ENCODE measurements at places on chromosomes 5 and 9.

DNA sequence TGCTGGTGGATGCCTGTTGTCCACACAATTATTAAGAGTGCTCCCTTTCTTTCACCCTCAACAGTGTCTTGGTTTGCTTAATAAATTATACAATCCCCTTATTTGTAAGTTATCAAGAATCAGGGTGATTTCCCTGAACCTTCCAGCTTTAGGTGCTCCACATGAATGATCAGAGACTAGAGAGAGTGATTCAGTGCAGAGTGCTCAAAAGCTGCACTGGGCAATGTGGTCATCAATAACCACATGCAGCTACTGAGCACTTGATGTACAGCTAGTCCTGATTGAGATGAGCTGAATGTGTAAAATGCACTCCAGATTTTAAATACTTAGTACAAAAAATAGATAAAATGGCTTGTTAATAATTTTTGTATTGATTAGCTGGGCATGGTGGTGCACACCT lies 76.8 kb upstream of the TRIO start:
- DNase-seq, result no peak

DNA sequence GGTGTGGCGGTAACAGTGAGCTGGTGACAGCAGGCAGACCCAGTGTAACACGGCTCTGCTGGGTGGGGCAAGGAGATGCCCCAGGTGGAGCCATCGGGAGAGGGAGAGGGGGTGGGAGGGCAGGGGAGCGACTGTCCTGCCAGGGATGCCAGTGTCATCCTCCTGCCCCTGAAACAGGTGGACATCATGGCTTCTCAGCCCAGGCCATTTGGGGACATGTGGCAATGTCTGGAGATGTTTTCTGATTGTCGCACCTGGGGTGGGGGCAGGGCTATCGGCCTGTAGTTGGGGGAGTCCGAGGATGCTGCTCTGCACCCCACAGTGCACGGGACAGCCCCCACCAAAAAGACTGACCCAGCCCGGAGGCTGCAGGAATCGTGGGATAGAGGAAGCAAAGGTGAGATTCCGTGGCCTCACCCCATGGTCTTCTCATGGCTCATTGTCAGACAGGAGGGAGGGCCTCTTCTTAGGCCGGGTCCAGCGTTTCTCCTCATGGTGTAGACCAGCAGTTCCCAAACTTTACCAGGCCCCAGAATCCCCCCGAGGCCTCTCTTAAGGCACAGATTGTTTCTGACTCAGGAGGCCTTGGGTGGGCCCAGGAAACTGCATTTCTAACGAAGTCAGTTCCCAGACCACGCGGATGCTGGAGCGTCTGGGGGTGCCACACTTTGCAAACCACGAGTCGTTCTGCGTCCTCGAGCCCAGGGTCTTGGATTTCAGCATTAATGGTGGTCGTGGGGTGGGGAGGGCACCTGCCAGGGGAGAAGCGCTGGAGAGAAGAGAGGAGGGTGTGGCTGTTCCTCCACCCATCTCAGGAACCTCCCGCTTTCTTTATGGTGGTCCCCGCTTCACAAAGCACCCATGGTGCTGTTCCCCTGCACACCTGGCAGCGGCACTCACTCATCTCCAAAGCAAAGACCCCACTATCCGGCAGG lies 11.0 kb downstream of the COL5A1 start:
- DNase-seq, result no peak

DNA sequence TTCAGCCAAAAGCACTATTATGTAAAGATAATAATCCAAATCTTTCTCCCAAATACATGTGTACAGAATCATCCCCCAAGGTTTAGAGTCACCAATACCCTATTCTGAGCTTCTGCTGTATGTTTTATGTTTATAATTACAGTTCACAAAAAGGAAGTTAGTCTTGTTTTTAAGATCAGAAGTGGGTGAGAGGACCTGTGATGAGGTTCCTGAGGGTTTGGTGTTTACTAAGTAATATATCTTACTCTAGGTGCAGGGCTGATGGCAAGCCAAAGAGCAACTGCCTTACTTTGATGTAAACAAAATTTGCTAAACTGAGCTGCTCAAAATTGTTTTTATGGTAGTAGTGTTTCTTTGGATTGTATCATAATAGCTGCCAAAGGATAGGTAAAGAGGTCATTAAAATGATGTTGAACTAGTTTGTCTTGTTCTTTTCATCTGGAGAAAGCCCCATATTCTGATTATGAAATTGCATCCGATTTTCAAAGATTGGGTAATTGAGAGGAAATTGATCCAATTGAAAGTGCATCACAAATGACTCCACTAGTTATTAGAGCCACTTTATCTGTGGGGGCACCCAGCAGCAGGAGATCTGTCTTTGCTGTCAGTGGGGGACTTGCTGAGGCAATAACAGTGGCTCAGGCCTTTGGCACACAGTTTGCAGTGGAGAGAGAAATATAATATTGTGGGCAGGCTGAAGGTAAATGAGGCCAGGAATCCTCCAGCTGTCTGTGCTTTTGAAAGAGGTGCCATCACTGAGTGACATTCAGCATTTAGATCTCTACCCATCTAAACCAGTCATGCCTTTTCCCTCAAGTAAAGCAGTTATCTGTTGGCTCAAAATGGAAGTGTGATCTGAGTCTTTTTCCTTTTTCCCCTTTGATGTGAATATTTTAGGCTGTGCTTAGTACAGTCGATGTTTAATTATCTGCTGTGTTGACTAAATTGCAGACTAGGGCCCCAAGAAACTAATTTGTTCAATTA lies 14.1 kb downstream of the TRIM32 start:
- DNase-seq, result no peak

GRCh38 chr5:115949096-115949495 lies 13.2 kb upstream of the LVRN start:
- DNase-seq, result no peak

GRCh38 chr5:157842787-157843186 lies 16.2 kb downstream of the CLINT1 start:
- DNase-seq, result no peak

DNA sequence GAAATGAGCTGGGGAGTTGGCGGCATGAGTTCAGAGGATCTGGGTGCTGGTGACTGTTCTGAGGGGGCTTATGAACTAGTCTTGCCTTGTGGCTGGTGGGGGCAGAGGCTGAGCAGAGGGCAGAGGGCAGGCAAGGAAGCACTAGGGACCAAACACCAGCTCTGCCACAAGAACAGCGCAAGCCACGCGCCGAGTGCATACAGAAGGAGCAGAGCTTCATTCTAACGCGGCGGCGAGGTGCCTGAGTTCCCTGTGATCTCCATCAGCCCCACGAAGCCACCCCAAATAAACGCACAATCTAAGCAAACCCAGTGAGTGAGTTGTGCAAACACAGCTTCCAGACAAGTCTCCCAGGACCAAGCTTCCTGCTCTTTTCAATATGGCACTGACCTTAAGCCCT lies 110.6 kb upstream of the ALDH1B1 start:
- no peak for DNase-seq

- no peak for DNase-seq
Observed at GRCh38 chr9:14584571-14584970, 108.7 kb downstream of the ZDHHC21 start.

DNA sequence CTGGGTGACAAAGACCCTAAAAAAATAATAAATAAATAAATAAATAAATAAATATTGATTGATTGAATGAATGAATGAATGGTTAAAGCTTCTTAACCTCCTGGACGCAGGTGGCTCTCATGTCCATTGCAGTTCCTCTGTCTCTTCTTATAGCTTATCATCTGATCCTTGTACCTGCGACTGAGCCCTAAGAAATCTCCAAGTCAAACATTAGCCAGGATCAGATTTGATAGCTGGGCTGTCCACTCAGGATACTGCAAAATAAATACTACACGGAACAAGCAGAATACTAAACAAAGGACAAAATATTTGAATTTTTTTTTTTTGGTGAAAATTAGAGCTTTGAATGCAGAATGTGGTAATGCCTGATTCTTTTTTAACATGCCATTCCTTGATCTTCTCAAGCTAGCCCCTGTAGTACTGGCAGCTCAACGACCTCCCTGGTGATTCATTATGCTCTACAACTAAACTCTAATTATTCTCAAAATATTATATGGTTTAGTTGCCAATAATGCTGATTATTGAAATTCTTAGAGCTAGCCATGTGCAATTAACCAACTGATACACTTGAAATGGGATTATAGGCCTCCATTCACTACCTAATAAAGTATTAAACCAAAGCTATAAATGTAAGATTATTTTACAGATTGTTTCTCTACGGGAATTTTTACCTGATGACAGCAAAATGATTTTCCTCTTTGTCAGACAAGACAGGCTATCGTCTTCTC lies 9.9 kb upstream of the TMEM245 start:
- no peak for DNase-seq

DNA sequence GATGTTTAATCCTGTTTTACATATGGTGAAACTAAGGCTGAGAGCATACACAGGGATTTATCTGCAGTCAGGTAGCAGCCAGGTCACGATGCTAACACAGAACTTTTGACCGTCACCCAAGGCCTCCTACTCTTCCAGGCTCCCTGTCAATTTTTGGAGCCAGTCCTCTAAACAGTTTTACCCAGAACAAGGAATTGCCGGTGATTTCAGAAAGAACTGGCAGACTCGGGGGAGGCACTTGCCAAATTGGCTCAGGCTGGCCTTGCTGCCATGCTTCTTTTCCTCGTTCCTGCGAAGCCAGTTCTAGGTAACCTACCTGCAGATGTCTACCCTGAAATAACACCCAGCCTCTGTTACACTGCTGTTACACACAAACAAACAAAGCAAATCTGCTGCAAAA lies 21.2 kb downstream of the GRIA1 start:
- DNase-seq, result no peak

DNA sequence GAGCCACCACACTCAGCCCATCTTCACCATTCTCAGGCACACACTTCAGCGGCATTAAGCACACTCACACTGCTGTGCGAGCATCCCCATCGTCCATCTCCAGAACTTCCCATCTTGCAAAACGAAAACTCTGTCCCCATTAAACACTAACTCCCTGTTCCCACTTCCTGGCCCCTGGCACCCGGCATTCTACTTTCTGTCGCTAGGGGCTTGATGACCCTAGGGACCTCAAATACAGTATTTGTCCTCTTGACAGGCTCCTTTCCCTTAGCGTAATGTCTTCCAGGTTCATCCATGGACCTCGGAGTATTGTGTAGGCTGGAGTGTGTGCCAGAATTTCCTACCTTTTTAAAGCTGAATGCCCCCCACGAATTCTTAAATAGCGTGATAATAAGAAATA lies 14.7 kb upstream of the UBAC1 start:
- no peak for DNase-seq

- DNase-seq, result no peak
Observed at GRCh38 chr5:106959387-106959786, 711.4 kb downstream of the EFNA5 start.

DNA sequence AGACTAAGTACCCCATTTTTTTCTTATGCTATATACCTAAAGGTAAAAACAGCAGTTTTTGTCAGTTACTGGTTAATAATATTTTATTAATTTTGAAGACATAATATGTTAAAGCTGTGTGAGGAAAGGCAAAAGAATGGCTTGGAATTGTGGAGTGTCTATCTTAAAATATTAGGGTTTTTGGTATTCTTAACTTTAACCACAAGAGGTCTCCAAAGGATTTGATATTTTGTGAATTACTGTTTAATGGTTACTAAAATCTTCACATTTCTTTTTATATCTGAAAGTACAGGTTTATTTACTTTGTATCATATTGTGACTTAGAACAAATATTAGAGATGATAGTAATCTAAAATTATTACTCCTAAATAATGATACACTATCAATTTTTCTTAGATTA lies 32.0 kb upstream of the DHFR start:
- peak; percentile 51 for DNase-seq

- no peak for DNase-seq
Observed at GRCh38 chr9:112784020-112784785, 33.6 kb downstream of the SNX30 start.

DNA sequence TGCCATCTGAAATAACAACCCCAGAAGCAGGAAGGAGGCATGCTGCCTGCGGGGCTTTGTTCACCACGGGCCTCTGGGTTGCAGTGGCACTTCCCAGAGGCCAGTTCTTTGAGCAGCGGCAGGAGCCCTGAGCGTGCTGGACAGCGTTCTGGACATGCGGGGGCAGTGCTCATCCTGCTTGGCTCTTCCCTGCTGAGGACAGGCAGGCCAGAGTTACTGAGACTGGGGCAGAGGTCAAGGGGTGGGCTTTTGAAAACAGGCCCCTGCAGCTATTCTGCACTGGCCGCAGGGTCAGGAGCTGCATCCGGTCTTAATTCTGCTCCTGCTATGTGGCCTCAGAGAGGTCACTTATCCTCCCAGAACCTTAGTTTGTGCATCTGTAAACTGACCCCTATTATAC lies 258.6 kb downstream of the FSTL4 start:
- DNase-seq, result no peak

- DNase-seq, result no peak
Observed at GRCh38 chr5:1122511-1123294, 10.8 kb upstream of the SLC12A7 start.

DNA sequence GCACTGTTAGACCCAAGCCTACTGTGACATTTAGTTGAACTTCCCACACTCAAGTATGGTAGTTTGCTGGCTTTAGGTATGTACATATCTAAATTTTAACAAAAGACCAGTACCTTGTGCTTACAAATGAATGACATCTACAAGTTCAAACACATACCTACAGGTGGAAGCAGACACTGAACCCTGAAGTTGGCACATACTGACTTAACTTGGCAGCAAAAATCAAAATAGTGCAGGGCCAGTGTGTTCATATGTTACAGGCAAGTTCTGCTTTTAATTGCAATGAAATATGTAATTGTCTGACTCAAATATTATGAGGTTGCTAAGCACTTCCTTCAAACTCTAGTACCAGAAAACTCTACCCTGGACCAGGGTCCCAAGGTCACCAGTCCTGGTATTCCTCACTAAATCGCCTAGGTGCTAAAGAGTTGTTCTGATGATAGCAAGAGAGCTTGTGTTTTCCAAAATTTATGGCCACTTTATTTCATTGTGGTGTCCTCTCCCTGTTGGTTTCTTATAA lies 77.4 kb downstream of the MEGF10 start:
- no peak for DNase-seq

DNA sequence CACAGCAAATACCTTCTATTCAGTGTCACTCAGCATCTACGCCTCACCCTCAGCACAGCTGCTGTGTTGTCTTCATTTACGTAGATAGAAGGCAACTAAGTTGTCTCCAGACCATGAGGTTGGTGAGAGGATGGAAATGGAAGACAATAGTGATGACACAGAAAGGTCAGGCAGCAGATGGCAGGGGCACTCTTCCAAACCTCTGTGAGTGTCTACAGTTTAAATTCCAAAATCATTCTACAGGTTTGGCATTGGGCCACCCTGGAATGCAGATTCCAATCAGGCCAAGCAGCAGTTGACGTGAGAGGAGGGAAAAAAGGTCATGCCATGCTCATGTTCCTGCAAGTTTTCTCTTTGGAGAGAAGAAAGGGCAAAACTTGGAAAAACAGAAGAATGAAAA lies 68.7 kb upstream of the ADAMTSL1 start:
- no peak for DNase-seq

- no peak for DNase-seq
Observed at GRCh38 chr5:41191249-41191648, 22.1 kb downstream of the C6 start.

- DNase-seq, result no peak
Observed at GRCh38 chr9:105978826-105979225, 284.5 kb downstream of the TMEM38B start.
